Activated naive CD4-positive, alpha-beta T cell treated with anti-CD3 and anti-CD28 coated beads, Interleukin-2, amount 50 U/mL, for 72 hours (primary cell): ENCODE measurements at places on chromosomes 3 and 15. TPM values are rescaled to one million over a fixed set of nuclear protein-coding genes. Genes with fewer than 3 reads are reported as not detected.

GRCh38 chr3:100492059-100493006 lies at the start of gene TMEM45A:
TSS of gene TMEM45A (plus strand) at chr3:100492619. CDS start at chr3:100555212, 62,593 bp downstream.
- peak; percentile 93 for DNase-seq

DNA sequence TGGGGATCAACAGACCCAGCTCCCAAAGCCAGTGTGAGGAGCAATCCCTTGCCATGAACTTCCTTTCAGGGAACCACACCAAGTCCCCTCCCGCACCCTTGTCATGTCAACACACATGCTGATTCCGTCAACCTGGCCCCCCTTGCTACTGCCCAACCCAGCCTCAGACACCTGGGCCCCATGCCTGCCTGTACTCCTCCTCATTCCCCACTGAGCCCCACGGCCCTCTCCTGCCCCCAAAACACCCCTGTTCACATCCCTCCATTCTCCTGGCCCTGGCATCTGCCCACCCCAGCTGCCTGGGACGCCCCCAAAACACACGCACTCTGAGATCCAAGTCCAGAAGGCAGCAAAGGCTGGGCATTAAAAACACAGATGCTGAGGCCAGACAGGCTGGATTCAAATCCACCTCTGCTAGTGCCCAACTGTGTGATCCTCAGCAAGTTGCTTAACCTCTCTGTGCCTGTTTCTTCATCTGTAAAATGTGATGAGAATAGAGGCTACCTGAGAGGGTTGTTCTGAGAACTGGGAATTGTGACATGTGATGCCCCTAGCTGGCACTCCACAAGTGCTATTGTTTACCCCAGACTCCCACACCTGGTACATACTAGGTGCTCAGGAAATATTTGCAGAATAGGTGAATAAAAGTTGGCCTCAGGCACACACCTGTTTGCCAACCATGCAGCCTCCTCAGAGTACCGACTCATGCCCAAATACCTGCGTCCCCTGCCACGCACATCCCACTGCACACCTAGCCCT lies 2.3 kb downstream of the PLXND1 start:
- no peak for DNase-seq

- no peak for DNase-seq
Measured at GRCh38 chr3:64184621-64185020, 40.6 kb downstream of the PRICKLE2 start.

DNA sequence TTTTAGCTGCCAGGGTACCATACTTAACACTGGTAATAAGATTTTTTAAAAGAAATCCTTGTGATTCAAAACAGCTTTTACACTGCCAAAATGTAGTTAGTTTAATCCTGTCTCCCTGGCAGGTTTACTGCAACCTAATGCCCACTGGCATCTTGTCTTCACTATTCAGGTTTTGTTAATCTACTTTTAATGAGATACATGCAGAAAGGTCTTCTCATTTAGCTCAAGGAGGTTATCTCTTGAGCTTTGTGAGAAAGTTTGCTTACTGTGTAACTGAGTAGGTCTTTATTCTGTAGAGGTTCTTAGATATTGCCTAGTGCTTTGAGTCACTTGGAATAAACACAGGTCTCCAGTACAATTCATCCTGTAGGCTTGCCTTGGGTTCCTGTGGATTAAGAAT lies 110.7 kb downstream of the PIK3R4 start:
- DNase-seq: no peak

- DNase-seq: no peak
Measured at GRCh38 chr15:25879438-25879837, 16.3 kb upstream of the ATP10A start.

DNA sequence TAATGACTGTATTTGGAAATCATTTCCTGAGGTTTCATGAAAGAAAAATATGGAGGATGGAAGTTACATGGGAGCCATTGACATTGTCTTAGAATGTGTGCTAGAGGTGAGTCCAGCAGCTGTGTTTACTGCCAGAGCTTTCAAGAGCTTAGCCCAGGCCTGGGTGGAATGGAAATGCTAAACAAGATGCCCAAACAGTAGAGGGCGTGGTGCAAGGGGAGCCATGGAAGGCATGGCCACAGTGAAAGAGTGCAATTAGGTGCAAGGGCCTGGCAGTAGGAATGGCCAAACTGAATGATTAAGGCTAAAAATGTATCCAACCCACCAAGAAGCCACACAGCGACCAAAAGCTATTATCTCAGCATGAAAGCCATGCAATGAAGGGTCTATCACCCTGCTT lies 257.7 kb upstream of the NR2F2 start:
- no peak for DNase-seq

Gene PLSCR5
- total RNA-seq: not detected

Gene TMEM266
- not detected for total RNA-seq

GRCh38 chr15:38670128-38671005 lies 105.8 kb upstream of the RASGRP1 start:
- peak; percentile 71 for DNase-seq

DNA sequence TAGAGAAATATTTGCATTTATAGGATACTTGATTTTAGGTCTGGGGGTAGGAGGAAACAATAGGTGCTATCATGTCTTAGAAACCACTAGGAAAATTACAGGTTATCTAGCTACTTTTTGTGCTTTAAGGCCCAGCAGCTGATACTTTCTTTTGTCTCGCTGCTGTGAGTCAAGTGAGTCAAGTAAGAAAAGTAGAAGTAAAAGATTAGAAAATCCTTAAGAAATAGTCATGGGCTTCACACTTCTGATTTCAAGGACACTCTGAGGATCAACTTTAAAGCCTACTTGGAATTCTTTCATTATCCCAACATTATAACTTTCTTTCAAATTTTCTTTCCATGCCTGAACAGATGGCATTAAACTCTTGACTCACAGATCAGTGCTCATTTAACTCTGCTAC lies 95.2 kb upstream of the RBMS3 start:
- no peak for DNase-seq

GRCh38 chr3:168394439-168394838 lies 298.7 kb upstream of the GOLIM4 start:
- no peak for DNase-seq

- no peak for DNase-seq
Measured at GRCh38 chr3:145032791-145033190, 1061.2 kb downstream of the DIPK2A start.

Gene ALDH1A2
- not detected for total RNA-seq

Gene ERC2
- not detected for total RNA-seq

DNA sequence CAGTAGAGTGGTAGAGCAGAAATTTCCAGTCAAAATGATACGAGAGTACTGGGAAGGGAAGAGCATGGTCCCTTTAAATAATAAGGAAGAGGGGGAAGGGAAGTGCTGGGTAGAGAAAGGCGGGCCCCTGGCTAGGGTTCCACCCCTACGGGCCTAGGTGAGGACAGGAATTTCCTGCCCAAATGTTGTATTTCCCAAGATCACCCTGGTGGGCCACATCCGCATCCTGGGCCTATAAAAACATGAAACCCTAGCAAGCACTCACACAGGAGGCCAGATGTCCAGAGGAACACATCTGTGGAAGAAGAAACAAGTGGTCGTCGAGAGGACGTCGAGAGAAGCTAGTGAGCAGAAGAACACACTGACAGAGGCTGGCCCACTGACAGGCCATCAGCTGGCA lies 661.2 kb downstream of the SQOR start:
- no peak for DNase-seq

Gene THBS1
- total RNA-seq: 0.46 TPM

Gene DUOX1
- total RNA-seq: 0.18 TPM

Gene C3orf20
- total RNA-seq: not detected

Gene UBE2E2
- 18.3 TPM for total RNA-seq

GRCh38 chr3:48273594-48274211 lies 32.8 kb downstream of the ZNF589 start:
- DNase-seq: peak; percentile 63

Gene SMCO1
- not detected for total RNA-seq

- DNase-seq: no peak
Measured at GRCh38 chr3:188853856-188854771, 317.7 kb upstream of the TPRG1 start.

- DNase-seq: no peak
Measured at GRCh38 chr3:150917951-150918350, 12.7 kb upstream of the MINDY4B start.

Gene UNC45A
- 112 TPM for total RNA-seq

Gene COL6A5
- total RNA-seq: not detected

Gene HIGD2B
- total RNA-seq: 0.27 TPM

DNA sequence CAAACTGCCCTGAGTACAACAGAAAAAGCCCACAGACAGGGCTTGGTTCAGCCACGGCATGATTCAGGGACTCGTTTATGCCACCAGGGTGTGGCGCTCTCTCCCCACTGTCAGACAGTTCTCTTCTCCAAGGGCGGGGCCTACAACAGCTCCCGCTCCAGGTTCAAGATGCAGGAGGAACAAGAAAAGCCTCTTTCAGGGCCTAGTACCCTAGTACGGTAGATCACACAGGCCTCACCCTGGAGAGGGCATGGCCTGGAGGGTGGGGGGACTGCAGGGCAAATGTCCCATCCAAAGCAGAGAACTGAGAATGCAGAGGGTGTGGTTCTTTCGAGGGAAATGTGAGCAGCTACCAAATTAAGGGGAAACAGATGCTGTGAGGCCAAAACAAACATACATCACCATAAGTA lies 12.0 kb downstream of the MESD start:
- DNase-seq: no peak
